NCI-H1092 treated with DMSO at 0.1 percent for 48 hours (cell line): ENCODE measurements at places on chromosomes 1 and 21.

DNA sequence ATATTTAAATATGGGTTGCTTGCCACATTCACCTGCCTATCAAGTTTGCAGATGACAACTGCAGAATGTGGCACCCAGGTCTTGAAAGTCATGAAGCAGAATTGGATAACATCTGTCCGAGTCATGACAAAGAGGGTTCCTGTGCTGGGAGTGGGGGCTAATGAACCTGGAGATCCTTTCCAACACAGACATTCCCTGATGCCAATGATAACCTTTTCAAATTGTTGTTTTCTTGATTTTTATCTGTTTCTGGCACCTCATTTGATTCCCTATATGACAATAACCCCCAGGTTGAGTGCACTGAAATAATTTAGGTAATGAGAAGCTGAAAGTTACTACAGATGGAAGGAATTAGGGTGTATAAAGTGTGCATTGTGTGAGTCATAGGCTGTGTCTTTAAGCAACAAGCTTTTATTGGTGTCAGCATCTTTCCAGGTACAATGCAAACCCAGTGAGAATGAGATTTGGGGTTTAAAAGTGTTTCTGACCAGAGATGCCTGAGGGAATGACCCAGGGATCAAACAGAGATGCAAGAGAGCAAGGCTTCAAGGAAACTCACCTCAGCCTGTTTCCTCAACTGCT lies 32.0 kb upstream of the IL10 start:
- DNase-seq = no peak

GRCh38 chr1:155080312-155081228 lies 1.9 kb downstream of the EFNA3 start:
- DNase-seq = peak; percentile 86

DNA sequence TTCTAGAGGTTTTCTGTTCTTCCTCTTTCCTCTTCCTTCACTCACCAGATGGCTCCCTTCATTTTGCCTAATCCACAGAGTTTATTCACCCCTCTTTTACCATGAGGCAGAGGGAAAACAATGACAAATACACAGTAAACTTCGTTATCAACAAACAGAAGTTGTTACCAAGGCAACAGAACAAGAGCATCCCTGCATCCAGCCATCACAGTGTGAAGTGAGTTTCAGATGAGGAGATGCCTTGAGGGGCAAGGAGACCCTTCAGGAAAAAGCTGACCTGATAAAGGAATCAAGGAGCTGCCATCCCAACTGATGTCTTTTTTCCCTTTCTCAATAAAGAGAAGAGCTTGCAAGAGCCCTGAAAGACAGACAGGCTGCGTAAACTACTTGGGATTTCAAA lies 195.3 kb downstream of the BRINP2 start:
- no peak for DNase-seq

GRCh38 chr1:246959944-246960693 lies 28.4 kb upstream of the AHCTF1 start:
- DNase-seq = no peak

DNA sequence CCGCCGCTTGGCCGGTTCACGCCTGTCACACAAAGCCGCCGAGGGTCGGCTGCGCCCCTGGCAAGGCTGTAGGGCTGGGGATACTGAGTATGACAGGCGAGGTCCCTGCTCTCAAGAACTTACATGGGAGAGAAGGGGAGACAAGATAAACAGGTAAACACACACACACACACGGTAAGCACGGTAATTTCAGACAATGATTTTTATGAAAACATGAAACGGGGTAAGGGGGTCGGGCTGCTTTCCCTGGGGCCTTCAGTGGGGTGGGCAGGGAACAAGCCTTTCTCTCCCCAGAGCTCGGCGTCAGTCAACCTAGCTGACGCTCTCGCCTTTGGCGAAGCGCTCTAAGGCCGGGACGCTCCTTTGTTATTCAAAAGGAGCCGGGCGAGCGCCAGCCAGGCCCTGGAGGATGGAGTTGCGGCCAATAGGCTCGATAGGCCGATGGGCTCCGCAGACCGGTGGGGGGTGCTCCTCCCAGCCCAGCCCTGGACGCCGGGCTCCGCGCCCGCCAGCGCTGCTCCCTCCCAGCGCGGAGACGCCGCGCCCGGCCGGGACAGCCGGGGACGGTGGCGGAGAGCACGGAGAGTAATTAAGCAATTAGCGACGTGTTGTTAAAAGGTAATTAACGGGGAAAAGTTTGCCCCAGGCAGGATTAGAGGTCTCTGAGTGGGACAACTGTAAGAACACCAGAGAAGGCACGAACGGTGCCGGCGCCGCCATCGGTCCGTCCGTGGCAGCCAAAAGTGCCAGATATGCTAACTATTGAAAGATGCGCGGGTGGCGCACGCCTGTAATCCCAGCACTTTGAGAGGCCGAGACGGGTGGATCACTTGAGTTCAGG lies 950 bp upstream of the INKA2 start:
- peak; percentile 83 for DNase-seq

DNA sequence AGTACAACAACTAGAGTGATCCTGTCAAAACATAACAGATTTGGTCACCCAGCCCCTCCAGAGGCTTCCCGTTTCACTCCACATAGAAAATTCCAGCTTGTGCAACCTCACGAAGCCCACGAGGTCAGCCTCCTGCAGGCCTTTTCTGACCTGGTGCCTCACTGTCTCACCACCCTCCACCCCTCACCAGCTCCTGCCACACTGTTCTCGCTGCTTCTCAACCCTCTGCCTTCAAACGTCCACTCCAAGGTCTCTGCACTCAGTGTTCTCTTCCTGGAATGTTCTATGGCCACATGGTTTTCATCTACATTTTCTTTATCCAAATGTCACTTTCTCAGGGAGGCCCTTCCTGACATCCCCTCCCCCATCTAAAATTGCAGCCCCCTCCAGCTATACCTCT lies 178.9 kb downstream of the DHRS3 start:
- DNase-seq = no peak

DNA sequence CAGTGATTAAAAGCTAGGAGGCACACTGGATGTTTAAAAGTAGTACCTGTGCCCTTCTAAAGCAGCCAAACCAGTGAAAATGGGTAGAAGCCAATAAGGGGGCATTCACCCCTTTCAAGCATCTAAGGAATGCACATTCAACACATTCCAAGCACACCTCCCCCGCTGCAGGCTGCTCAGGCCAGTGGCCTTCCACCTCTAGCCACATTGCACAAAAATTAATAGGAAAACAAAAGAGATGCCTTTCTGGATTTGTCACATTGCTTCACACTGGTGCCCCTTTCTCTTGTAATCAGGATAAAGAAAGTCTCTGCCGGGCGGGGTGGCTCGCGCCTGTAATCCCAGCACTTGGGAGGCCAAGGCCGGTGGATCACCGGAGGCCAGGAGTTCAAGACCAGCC lies 834.0 kb downstream of the USP25 start:
- DNase-seq = no peak

DNA sequence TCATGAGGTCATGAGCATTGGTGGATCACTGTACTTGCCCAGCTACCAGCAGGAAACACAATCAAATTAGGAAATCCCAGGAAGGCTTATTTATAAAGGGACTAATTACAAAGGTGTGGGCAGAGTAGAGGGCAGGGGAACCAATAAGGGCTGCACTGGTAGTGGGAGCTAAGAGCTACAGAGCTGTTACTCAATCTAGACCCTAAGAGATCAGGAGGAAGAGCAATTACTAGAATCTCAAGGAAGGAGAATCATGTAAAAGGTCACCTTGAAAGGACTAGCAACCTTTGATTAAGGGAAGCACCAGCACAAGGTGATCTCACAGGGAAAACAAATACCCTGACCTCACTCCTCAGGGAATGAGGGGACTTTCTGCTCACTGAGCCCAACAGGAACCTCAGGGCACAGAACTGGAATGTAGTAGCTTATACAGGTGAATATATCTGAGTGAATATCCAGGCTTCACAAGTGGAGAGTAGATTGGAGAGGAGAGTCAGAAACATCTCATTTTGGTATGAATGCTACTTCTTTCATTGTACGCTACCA lies 66.8 kb downstream of the SAMSN1 start:
- no peak for DNase-seq
